ENCODE measurements at places on chromosomes 3 and 15. TPM values are rescaled to one million over a fixed set of nuclear protein-coding genes. Genes with fewer than 3 reads are reported as not detected.
A peak's percentile ranks its signal among the peaks of the same experiment; 100 is the strongest.

The STXBP5L gene
- 4.2 TPM for total RNA-seq

The SLC12A8 gene
- total RNA-seq: 4.0 TPM

The CD86 gene
- not detected for total RNA-seq

The SNX22 gene
- 3.5 TPM for total RNA-seq

The NEK11 gene
- 2.7 TPM for total RNA-seq

The FBN1 gene
- 261 TPM for total RNA-seq

- ATAC-seq: no peak
Observed at GRCh38 chr15:101325263-101326025, 30.4 kb upstream of the SNRPA1 start.

- ATAC-seq: no peak
Observed at GRCh38 chr15:85771781-85772445, 22.8 kb downstream of the KLHL25 start.

GRCh38 chr15:92656089-92656488 lies 514 bp upstream of the FAM174B start:
- no peak for ATAC-seq

DNA sequence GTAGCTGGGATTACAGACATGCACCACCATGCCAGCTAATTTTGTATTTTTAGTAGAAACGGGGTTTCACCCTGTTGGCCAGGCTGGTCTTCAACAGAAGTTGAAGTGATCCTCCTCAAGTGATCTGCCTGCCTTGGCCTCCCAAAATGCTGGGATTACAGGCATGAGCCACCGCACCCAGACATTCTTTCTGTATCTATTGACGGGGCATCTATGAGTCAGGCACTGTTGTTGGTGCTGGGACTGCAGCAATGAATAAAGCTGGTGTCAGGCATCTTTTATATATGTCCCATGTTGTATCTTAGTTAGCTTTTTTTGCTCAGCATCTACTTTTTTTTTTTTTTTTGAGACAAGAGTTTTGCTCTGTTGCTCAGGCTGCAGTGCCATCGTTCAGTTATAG lies 47.6 kb upstream of the ULK4 start:
- no peak for ATAC-seq

DNA sequence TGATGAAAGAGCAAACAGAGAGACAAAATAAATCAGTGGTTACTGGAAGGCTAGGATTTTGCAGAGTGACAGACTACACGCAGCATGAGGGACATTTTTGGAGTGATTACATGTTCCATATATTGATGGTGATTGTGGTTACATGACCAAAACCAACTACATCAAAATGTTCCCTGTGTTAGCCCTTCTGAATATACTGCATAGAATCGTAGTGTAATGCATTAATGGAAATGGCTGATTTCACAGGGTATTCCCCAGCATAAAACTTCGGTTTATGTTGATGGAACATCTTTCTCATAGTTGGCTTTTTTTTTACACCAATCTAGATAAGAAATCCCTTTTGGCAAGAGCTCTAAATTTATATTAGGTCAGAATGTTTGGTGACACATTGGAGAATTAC lies 191.3 kb upstream of the CMC1 start:
- no peak for ATAC-seq

GRCh38 chr3:11908981-11909698 lies 62.5 kb upstream of the TAMM41 start:
- no peak for ATAC-seq

- no peak for ATAC-seq
Observed at GRCh38 chr15:72231833-72232478, 966 bp upstream of the PKM start.

DNA sequence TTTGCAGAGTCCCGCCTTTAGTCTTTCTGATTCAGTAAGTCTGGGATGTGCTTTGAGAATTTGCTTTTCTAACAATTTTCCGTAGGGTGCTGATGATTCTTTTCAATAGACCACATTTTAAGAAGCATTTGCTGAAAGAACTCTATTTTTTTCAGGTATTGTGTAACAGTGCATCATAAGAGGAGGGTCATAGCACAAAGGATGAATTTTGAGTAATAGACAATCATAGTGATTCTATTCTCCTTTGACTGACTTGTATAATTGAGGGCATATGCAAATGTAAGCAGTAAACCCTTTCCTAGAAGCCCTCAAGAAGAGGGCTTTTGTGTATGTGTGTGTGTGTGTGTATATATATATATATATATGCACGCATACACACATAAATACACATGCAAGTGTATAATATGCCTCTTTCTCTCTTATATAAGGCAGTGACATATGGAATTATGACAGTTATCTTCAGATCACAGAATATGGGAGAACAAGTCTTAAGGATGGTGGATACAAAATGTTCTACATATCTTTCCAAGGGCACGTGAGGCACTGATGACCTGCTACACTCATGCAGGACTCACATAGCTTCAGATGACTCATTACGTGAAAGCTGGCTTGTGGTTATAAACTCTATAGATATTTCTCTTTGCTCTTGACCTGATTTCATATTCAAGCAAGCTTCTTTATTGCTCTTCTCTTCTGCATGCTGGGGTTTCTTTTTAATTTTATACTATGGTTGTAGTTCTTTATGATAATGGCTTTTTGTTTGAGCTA lies 6.5 kb upstream of the PLSCR1 start:
- ATAC-seq: peak; percentile 75

DNA sequence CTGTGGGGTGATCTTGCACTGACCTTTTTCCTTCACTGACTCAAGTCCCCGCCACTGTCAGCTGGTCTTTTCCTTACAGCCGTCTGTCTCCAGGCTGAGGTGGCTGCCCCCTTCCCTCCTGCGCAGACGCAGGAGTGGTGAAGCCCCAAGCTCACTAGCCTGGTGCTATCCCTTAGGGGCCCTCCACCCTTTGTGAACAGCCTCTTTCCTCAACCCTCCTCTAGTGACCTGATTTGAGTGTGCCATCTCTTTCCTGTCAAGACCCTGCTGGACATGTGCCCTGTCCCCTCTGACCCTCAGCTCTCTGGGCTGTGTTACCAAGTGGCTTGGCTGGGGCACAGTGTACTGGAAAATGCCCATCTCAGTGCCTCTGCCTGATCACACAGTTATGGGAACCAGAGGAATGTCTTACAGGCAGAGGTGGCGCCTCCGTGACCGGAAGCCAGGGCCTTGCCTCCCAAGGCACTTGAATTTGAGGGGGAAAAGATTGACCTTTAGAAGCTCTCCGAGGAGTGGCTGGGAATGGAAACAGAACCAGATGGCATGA lies 8.7 kb downstream of the KBTBD13 start:
- ATAC-seq: no peak

All from motor neuron (in vitro differentiated cells).